Cardiac fibroblast (primary cell): ENCODE measurements at places on chromosomes 13 and 19.
A peak's percentile ranks its signal among the peaks of the same experiment; 100 is the strongest.

DNA sequence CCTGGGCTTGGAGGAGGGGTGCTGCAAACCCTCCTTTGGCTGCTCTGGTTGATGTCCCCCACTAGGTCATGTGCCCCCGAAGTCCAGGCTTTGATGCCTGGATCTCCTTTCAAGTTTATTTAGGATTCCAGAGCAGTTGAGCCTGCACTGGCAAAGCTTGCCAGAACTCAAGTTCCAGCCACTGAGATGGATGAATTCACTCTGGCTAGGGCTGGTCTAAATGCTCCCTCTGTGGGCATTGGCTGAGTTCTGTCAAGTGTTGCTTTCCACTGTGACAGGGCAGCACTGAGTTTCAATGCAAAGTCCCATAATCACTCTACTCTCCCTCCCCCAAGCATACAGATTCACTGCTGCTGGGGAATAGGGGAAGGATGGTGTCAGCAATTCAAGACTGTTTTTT lies 17.8 kb upstream of the LMO7 start:
- no peak for DNase-seq

GRCh38 chr13:112160558-112160957 lies 93.6 kb downstream of the SOX1 start:
- DNase-seq = no peak

DNA sequence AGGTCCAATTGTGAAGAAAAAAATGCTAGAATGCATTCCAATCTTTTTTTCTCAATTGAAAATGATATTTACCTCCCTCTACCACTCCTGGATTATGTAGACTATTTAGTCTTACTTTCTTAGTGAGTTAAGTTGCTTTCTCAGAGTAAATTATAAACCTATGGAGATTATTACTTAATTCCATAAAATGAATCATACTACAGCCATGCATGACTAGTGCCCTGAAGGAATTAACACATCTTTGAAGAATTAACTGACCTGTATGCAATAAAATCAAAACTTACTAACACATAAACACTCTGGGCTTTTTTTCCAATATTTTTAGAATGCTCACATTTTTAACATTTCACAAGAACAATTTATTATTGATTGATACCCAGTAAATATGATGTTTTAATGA lies 379.4 kb upstream of the DACH1 start:
- DNase-seq = no peak

DNA sequence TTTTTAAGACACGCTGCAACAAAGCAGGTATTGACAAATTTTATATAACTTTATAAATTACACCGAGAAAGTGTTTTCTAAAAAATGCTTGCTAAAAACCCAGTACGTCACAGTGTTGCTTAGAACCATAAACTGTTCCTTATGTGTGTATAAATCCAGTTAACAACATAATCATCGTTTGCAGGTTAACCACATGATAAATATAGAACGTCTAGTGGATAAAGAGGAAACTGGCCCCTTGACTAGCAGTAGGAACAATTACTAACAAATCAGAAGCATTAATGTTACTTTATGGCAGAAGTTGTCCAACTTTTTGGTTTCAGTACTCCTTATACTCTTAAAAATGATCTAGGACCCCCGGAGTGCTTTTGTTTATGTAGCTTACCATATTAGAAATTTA lies 1.2 kb downstream of the BRCA2 start:
- no peak for DNase-seq

GRCh38 chr13:24133021-24133795 lies 27.3 kb upstream of the SPATA13 start:
- DNase-seq = no peak

GRCh38 chr13:98514288-98514687 lies 62.6 kb downstream of the STK24 start:
- DNase-seq = peak; percentile 15

GRCh38 chr13:44652962-44653660 lies 77.0 kb upstream of the TSC22D1 start:
- DNase-seq = no peak

GRCh38 chr19:32911467-32911866 lies 41.9 kb upstream of the SLC7A9 start:
- no peak for DNase-seq

GRCh38 chr19:51398096-51398704 lies 7.8 kb upstream of the C19orf84 start:
- DNase-seq = peak; percentile 43

DNA sequence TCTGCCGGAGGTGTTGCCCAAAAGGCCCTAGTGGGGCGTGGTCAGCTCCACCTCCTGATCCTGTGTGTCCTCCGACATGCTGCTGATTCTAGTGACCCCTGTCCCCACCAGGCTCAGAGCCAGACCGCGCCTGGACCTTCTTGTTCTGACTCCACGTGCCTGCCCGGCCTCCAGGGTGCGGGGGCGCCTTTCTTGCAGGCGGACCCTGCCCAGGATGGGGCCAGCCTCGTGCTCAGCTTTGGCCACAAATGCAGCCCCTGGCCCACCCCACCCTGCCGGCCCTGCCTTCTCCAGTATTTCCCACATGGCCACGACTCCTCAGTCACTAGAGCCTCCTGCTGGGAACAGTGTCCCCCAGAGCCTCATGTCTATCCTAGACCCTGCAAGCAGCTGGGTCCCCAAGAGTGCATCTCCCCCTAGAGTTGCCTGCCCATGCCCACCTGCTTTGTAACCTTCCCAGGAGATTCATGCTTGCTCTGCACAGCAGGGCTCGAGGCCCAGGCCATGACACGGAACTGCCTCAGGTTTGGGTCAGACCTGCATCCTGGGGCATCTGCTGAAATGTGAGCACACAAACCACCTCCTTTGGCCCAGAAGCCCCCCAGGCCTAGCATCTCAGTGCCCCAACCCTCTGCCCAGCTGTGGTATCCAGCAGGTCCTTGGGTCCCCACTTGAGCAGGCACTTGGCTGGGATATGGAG lies 27.0 kb downstream of the TMEM161A start:
- DNase-seq = no peak
